ENCODE measurements at places on chromosomes 7 and 10.

DNA sequence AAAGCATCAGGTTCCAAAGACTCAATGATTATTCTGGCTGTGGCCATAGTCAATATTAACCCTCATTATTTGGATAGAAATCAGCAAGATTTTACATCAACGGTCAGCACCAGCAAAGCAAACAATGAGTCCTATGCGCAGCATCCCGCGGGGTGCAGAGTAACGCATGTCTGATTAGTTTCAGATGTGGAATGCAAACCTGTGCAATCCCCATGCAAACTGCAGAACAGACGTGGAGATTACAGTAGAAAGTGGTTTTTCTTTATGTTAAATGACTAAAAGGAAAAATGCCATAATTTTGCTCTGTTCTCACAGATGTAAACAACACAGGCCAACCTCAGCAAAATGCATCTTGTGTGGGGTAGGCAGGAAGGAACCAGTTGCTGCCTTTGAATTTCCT lies 258.1 kb upstream of the GRB10 start:
- H3K4me3 ChIP-seq, result no peak overlapping the region
- no peak overlapping the region for H3K27ac ChIP-seq
- H3K4me1 ChIP-seq, result no peaks in the 10 kb centered on the region
- peaks cover 3% of the 10 kb centered on the region for H3K27me3 ChIP-seq
- H3K36me3 ChIP-seq, result no peaks in the 10 kb centered on the region
- DNase-seq, result no peak

GRCh38 chr7:151229249-151229648 lies 2.2 kb upstream of the ABCF2 start:
- no peak overlapping the region for H3K4me3 ChIP-seq
- H3K27ac ChIP-seq, result no peak overlapping the region
- H3K4me1 ChIP-seq, result peaks cover 48% of the 10 kb centered on the region
- no peaks in the 10 kb centered on the region for H3K27me3 ChIP-seq
- H3K36me3 ChIP-seq, result peaks cover 14% of the 10 kb centered on the region
- no peak for DNase-seq

DNA sequence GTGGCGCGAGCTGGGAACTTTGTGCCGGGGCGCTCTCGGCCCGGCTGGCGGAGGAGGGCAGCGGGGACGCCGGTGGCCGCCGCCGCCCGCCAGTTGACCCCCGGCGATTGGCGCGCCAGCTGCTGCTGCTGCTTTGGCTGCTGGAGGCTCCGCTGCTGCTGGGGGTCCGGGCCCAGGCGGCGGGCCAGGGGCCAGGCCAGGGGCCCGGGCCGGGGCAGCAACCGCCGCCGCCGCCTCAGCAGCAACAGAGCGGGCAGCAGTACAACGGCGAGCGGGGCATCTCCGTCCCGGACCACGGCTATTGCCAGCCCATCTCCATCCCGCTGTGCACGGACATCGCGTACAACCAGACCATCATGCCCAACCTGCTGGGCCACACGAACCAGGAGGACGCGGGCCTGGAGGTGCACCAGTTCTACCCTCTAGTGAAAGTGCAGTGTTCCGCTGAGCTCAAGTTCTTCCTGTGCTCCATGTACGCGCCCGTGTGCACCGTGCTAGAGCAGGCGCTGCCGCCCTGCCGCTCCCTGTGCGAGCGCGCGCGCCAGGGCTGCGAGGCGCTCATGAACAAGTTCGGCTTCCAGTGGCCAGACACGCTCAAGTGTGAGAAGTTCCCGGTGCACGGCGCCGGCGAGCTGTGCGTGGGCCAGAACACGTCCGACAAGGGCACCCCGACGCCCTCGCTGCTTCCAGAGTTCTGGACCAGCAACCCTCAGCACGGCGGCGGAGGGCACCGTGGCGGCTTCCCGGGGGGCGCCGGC lies 870 bp downstream of the FZD1 start:
- H3K4me1 ChIP-seq, result peaks cover 17% of the 10 kb centered on the region
- H3K36me3 ChIP-seq, result no peaks in the 10 kb centered on the region
- H3K27ac ChIP-seq, result no peak overlapping the region
- no peak for DNase-seq
- H3K4me3 ChIP-seq, result peak overlapping the region; percentile 62
- peaks cover 61% of the 10 kb centered on the region for H3K27me3 ChIP-seq

DNA sequence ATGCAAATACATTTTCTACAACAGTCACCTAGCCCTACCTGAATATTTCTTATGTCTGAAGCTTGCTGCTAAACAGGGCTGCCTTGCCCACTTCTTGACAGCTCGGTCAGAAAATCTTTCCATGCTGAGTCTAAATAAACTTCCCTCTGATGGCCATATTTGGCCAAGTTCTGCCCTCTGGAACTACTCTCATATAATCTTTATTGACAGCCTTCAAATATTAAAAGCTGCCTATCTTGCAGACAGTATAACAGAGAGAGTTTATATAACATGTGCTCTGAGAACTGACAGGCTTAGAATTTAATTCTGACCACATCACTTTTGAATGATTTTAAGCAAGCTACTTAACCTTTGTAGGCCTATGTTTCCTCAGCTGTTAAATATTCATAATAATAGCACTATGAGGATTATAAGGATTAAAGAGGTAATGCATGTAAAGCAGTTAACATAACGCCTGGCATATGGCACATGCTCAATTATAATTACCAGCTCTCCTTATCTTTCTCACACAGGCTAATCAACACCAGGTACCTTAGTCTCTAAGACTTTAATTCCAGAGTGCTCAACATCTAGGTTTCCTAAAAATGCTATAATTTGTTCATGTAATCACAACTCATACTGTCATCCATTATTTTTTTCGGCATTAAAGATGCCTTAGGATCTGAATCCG lies 334.1 kb downstream of the HPSE2 start:
- H3K27ac ChIP-seq, result no peak overlapping the region
- no peaks in the 10 kb centered on the region for H3K36me3 ChIP-seq
- H3K27me3 ChIP-seq, result no peaks in the 10 kb centered on the region
- H3K4me1 ChIP-seq, result no peaks in the 10 kb centered on the region
- DNase-seq, result no peak

- no peak overlapping the region for H3K4me3 ChIP-seq
- peaks cover 23% of the 10 kb centered on the region for H3K27me3 ChIP-seq
- no peaks in the 10 kb centered on the region for H3K36me3 ChIP-seq
- peak; percentile 57 for DNase-seq
These were observed 35.7 kb upstream of the MTPAP start for GRCh38 chr10:30384701-30385201.

- H3K4me3 ChIP-seq, result no peak overlapping the region
- peak; percentile 51 for DNase-seq
- peaks cover 4% of the 10 kb centered on the region for H3K27me3 ChIP-seq
- peaks cover 14% of the 10 kb centered on the region for H3K36me3 ChIP-seq
These were observed 31.5 kb upstream of the NRP1 start for GRCh38 chr10:33365871-33366411.

DNA sequence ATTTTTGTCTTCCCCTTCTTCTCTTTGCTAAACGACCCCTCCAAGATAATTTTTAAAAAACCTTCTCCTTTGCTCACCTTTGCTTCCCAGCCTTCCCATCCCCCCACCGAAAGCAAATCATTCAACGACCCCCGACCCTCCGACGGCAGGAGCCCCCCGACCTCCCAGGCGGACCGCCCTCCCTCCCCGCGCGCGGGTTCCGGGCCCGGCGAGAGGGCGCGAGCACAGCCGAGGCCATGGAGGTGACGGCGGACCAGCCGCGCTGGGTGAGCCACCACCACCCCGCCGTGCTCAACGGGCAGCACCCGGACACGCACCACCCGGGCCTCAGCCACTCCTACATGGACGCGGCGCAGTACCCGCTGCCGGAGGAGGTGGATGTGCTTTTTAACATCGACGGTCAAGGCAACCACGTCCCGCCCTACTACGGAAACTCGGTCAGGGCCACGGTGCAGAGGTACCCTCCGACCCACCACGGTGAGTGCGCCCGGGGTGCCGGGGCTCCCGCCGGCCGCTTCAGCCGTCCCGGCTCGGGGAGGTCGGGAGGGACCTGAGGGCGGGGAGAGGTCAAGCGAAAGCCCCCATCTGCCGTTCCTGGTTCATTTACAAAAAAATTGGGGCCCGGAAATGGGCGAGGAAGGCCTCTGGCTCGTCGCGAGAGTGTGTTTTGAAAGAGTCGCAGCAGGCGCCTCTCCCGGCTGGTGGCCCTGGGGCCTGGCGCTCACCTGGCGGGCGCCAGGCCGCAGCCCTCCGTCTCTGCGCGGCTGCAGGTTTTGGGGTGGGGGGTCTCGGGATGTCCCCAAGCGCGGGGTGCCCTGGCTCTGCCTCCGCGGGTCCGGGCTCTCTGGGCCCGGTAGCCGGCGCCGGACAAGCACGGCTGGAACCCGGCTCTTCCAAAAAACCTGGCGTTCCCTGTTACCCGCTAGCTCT lies 1.2 kb downstream of the GATA3 start:
- H3K27ac ChIP-seq, result peak overlapping the region; percentile 96
- DNase-seq, result peak; percentile 66
- peaks cover 52% of the 10 kb centered on the region for H3K4me1 ChIP-seq
- H3K36me3 ChIP-seq, result peaks cover 52% of the 10 kb centered on the region
- H3K27me3 ChIP-seq, result peaks cover 18% of the 10 kb centered on the region
- peak overlapping the region; percentile 91 for H3K4me3 ChIP-seq

DNA sequence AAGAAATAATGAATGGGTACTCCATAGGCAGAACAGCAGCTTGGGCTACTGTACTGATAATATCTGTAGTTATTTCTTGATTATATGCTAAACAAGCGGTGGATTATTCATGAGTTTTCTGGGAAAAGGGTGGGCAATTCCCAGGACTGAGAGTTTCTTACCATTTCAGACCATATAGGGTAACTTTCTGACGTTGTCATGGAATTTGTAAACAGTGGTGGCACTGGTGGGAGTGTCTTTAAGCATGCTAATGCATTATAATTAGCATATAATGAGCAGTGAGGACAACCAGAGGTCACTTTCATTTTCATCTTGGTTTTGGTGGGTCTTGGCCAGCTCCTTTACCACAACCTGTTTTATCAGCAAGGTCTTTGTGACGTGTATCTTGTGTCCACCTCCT lies 399.7 kb downstream of the CDC14C start:
- H3K36me3 ChIP-seq, result no peaks in the 10 kb centered on the region
- no peaks in the 10 kb centered on the region for H3K27me3 ChIP-seq
- no peak for DNase-seq
- no peak overlapping the region for H3K27ac ChIP-seq
- no peak overlapping the region for H3K4me3 ChIP-seq

- no peak for DNase-seq
- H3K4me3 ChIP-seq, result no peak overlapping the region
- no peaks in the 10 kb centered on the region for H3K4me1 ChIP-seq
- H3K27me3 ChIP-seq, result no peaks in the 10 kb centered on the region
- H3K36me3 ChIP-seq, result no peaks in the 10 kb centered on the region
These were observed 40.5 kb upstream of the ZNF107 start for GRCh38 chr7:64625114-64626082.

DNA sequence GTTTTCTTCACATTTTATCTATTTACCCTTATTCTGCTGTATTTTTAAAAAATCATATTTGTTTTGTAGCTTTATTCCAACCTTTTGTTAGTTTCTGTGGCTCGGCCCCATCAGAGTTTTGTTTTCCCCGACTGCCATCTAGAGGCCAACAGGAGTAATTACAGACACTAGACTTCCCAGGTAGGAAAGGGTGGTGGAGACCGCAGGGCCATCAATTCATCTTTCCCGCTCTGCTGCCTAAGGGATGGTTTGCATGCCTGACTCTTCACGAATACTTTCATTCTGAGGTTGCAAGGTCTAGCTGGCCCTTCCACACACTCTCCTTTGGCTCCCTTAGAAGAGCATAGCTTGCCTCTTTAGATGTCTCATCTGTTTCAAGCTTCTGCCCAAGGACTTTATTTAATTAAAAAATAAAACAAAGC lies 38.3 kb downstream of the LYZL2 start:
- peaks cover 17% of the 10 kb centered on the region for H3K4me1 ChIP-seq
- H3K27ac ChIP-seq, result no peak overlapping the region
- H3K4me3 ChIP-seq, result no peak overlapping the region
- peaks cover 24% of the 10 kb centered on the region for H3K27me3 ChIP-seq

DNA sequence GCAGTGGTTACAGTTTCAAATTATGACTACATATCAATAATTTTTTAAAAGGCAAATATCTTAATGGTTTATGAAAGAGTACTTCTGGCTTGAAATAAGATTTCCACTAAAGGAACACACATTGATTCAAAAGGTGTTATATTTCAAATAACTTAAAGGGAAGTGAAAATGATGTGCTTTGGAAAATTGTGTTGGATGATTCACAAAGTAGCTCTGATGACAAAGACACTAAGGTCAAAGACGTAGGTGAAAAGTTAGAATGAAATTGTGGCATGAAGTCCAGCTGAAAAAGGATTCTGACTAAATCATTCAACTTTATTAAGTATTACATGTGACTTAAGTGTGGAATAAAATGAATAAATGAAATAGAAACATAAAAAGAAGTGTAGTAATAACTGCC lies 20.8 kb upstream of the OR2A5 start:
- H3K27ac ChIP-seq, result no peak overlapping the region
- H3K36me3 ChIP-seq, result no peaks in the 10 kb centered on the region
- H3K4me1 ChIP-seq, result no peaks in the 10 kb centered on the region
- DNase-seq, result no peak
- H3K4me3 ChIP-seq, result no peak overlapping the region

GRCh38 chr7:110522061-110522760 lies 568.7 kb upstream of the LRRN3 start:
- no peaks in the 10 kb centered on the region for H3K27me3 ChIP-seq
- no peaks in the 10 kb centered on the region for H3K4me1 ChIP-seq
- no peak for DNase-seq
- no peak overlapping the region for H3K27ac ChIP-seq

- H3K27ac ChIP-seq, result no peak overlapping the region
- H3K4me3 ChIP-seq, result no peak overlapping the region
- no peaks in the 10 kb centered on the region for H3K36me3 ChIP-seq
- H3K4me1 ChIP-seq, result no peaks in the 10 kb centered on the region
- no peak for DNase-seq
- H3K27me3 ChIP-seq, result no peaks in the 10 kb centered on the region
These were observed 110.2 kb downstream of the MYO3A start for GRCh38 chr10:26044141-26044749.

DNA sequence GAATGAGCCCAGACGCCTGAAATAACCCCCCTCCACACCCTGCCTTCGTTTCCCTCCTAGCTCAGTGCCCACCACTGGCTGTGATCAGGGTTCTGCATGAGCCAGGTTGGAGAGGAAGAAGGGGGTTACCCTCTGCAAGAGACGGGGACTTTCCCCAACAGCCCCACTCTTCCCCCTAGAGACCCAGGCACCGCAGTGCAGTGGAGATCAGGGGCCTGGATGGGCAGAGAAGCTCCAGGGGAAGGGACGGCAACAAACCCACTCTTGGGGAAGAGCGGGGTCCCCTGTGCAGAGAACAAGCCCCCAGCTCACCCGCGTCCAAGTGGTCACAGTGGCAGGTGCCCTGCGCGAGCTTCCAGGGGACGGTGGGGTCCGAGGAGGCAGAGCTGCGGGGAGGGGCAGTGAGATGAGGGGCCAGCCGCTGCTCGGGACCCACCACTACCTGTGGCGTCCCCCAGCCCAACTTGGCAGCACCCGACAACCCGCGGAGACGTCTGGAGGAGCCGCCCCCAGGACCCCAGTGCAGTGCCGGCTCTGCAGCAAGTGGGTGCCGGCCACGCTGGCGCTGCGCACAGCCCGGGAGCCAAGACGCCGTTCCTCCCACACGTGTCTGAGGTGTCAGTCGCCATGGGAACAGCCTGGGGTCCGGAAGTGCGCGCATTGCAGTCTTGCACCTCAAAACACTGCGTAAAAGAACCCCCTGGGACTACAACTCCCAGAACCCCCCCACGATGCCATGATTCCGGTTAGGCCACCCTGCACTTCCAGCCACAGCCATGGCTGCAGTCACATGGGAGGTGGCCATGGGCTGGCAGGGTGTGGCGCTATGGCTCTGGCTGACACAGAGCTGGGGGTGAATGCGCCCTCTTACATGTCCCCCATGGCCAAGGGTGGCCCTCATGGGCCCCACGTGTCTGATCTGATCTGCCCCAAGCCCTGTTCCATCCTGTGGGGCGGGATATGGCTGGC lies 45.8 kb upstream of the WIPI2 start:
- peak overlapping the region; percentile 40 for H3K4me3 ChIP-seq
- peaks cover 7% of the 10 kb centered on the region for H3K27me3 ChIP-seq
- no peaks in the 10 kb centered on the region for H3K36me3 ChIP-seq
- H3K27ac ChIP-seq, result no peak overlapping the region
- peaks cover 13% of the 10 kb centered on the region for H3K4me1 ChIP-seq
- peak; percentile 87 for DNase-seq
